ENCODE measurements at places on chromosomes 16 and 17. TPM values are rescaled to one million over a fixed set of nuclear protein-coding genes. Genes with fewer than 3 reads are reported as not detected.

- H3K27me3 ChIP-seq, result no peaks in the 10 kb centered on the region
- no peak overlapping the region for H3K4me3 ChIP-seq
- H3K36me3 ChIP-seq, result no peaks in the 10 kb centered on the region
- no peak overlapping the region for H3K27ac ChIP-seq
- no peak for DNase-seq
These were observed 101.0 kb downstream of the METRNL start for GRCh38 chr17:83180264-83180995.

DNA sequence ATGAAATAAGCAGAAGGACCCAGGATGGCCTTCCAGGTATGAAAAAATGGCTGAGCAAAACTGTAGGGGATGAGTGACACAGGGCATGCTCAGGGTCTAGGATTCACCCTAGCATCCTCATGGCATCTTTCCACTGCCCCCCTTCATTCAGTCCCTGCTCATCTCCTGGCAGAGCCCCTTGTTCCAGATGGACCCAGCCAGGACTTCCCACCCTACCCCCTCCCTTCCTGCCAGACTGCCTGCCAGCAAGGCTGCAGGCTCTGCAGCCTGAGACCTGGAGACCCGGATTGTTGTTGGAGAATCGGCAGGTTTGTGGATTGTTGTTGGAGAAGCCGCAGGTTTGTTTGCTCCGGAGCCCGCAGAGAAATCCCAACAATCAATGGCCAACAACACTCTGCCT is 6.6 kb downstream of the SEZ6 start:
- peaks cover 5% of the 10 kb centered on the region for H3K27me3 ChIP-seq
- no peak overlapping the region for H3K27ac ChIP-seq
- DNase-seq, result no peak
- no peaks in the 10 kb centered on the region for H3K4me1 ChIP-seq
- H3K4me3 ChIP-seq, result no peak overlapping the region

- no peak for DNase-seq
- H3K27ac ChIP-seq, result no peak overlapping the region
- H3K36me3 ChIP-seq, result no peaks in the 10 kb centered on the region
- H3K4me3 ChIP-seq, result no peak overlapping the region
These were observed 33.5 kb upstream of the ETV4 start for GRCh38 chr17:43579566-43580140.

DNA sequence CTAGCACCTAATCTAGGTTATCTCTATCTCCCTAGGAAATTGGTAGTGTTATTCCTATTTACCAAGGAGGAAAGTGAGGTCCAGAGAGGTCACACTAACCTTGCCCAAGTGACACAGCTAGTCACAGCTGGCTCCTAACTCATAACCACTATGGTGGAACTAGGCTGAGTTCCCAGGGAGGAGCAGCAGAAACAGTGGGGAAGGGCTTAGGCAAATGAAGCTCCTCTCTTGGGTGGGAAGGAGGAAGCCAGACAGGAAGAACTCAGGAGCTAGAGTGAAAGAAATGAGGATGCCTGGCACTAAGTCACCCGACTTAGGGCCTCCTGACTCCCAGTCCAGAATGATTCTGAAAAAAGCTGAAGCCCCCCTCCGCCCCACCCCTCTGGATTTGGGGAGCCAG is 34.5 kb downstream of the PSME3IP1 start:
- H3K4me3 ChIP-seq, result no peak overlapping the region
- H3K36me3 ChIP-seq, result peaks cover 53% of the 10 kb centered on the region
- DNase-seq, result no peak
- H3K4me1 ChIP-seq, result no peaks in the 10 kb centered on the region
- no peaks in the 10 kb centered on the region for H3K27me3 ChIP-seq
- no peak overlapping the region for H3K27ac ChIP-seq

GRCh38 chr16:56324406-56324805 is 100.9 kb downstream of the AMFR start:
- no peak overlapping the region for H3K27ac ChIP-seq
- no peaks in the 10 kb centered on the region for H3K36me3 ChIP-seq
- no peak for DNase-seq
- H3K4me1 ChIP-seq, result no peaks in the 10 kb centered on the region

GRCh38 chr17:78000341-78000740 is 41.8 kb downstream of the TNRC6C start:
- no peaks in the 10 kb centered on the region for H3K27me3 ChIP-seq
- no peak for DNase-seq
- H3K4me3 ChIP-seq, result no peak overlapping the region
- H3K4me1 ChIP-seq, result peaks cover 3% of the 10 kb centered on the region
- H3K36me3 ChIP-seq, result peaks cover 13% of the 10 kb centered on the region

GRCh38 chr17:2398655-2399571 is 1.9 kb downstream of the MNT start:
- peak overlapping the region; percentile 62 for H3K4me3 ChIP-seq
- peak; percentile 78 for DNase-seq
- H3K4me1 ChIP-seq, result peaks cover 63% of the 10 kb centered on the region
- no peaks in the 10 kb centered on the region for H3K27me3 ChIP-seq
- no peaks in the 10 kb centered on the region for H3K36me3 ChIP-seq

DNA sequence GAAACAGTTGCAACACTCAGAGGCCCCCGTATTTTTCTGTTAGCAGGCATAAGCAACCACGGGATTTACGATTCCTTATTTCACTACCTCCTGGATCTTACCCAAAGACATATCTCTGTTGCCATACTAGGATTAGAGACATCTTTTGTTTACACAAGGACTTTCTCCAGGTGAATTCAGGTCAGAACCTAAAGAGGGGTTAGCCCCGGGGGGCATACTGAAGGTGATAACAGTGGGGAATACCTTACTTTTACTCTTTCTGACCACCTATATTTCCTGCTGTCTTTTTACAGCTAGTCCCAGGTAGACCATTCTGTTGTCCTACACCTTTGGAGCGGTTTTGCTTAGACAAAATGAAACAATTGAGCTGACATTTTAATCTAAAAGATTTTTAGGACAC is 27.9 kb upstream of the CDH8 start:
- no peaks in the 10 kb centered on the region for H3K4me1 ChIP-seq
- no peak for DNase-seq
- no peak overlapping the region for H3K4me3 ChIP-seq

DNA sequence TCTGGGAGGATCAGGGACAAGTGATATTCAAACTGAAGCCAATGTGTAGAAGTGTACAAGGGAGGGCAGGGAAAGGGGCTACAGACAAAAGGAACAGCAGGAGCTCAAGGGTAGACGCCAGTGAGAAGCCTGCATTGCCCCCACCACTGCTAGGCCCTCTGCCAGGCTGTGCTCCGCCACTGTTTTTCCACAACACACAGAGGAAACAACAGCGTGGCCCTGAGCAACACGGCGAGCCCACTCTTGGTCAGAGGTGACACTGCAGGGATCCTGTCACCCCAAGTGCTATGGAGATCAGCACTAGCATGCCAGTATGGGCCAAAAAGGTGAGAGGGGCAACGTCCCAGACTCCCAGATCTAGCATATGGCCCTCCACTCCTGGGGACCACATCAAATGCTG is 23.4 kb downstream of the MYO18A start:
- no peaks in the 10 kb centered on the region for H3K36me3 ChIP-seq
- H3K4me3 ChIP-seq, result no peak overlapping the region
- no peak overlapping the region for H3K27ac ChIP-seq
- H3K4me1 ChIP-seq, result peaks cover 24% of the 10 kb centered on the region
- no peaks in the 10 kb centered on the region for H3K27me3 ChIP-seq
- DNase-seq, result no peak

DNA sequence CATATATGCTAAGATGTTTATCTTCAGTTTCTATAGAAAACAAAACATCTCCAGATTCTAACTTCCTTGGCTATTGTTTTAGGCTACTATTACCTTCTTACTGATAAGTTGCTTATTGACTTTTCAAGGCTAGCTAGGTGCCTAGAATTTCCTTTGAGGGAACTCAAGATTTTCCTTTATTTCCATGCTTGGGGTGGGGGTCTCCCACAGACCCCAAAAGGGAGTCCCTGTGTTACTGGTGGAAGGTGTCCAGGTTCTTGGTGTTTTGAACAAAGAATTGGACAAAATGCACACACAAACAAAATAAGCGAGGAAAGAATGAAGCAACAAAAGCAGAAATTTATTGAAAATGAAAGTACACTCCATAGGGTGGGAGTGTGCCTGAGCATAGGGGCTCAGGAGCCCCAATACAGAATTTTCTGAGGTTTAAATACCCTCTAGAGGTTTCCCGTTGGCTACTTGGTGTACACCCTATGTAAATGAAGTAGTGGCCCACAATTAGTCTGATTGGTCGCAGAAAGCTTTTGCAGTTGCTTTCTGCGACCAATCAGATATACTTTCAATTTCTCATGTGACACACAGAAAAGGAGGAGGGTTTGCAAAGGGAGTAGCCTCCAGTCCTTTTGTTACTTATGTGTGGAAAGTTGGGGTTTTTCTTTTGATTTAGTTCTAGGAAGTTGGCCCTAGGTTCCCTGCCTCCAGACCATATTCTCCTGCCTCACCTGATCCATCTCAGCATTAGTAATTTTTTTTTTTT is 67.5 kb downstream of the MARF1 start:
- H3K4me3 ChIP-seq, result no peak overlapping the region
- no peaks in the 10 kb centered on the region for H3K4me1 ChIP-seq
- H3K27me3 ChIP-seq, result no peaks in the 10 kb centered on the region

GRCh38 chr16:89575247-89576152 is at the start of gene CPNE7:
CPNE7 (plus strand) TSS chr16:89575758; CDS start chr16:89575898, 140 bp downstream.
- peaks cover 4% of the 10 kb centered on the region for H3K27me3 ChIP-seq
- no peak for DNase-seq
- peaks cover 20% of the 10 kb centered on the region for H3K4me1 ChIP-seq
- H3K4me3 ChIP-seq, result no peak within 1 kb of the TSS
- H3K36me3 ChIP-seq, result no peaks in the 10 kb centered on the region
- no peak within 1 kb of the TSS for H3K27ac ChIP-seq

GRCh38 chr16:11665071-11665491 is 3.2 kb upstream of the SNN start:
- DNase-seq, result peak; percentile 52
- no peaks in the 10 kb centered on the region for H3K27me3 ChIP-seq
- H3K4me3 ChIP-seq, result peak overlapping the region; percentile 44

- peaks cover 32% of the 10 kb centered on the region for H3K36me3 ChIP-seq
- no peaks in the 10 kb centered on the region for H3K27me3 ChIP-seq
- DNase-seq, result no peak
- H3K4me3 ChIP-seq, result no peak overlapping the region
These were observed 5.4 kb downstream of the CD2BP2 start for GRCh38 chr16:30349675-30350074.

GRCh38 chr17:27480699-27481098 is 24.5 kb downstream of the KSR1 start:
- H3K27ac ChIP-seq, result peak overlapping the region; percentile 72
- peak overlapping the region; percentile 42 for H3K4me3 ChIP-seq
- H3K36me3 ChIP-seq, result no peaks in the 10 kb centered on the region
- H3K27me3 ChIP-seq, result no peaks in the 10 kb centered on the region
- no peak for DNase-seq
- peaks cover 21% of the 10 kb centered on the region for H3K4me1 ChIP-seq

GRCh38 chr17:75074532-75074931 is 13.2 kb upstream of the SLC16A5 start:
- no peaks in the 10 kb centered on the region for H3K27me3 ChIP-seq
- H3K27ac ChIP-seq, result no peak overlapping the region
- H3K4me1 ChIP-seq, result peaks cover 17% of the 10 kb centered on the region
- no peak overlapping the region for H3K4me3 ChIP-seq
- H3K36me3 ChIP-seq, result no peaks in the 10 kb centered on the region

GRCh38 chr17:62109378-62109902 is 44.4 kb upstream of the MED13 start:
- DNase-seq, result peak; percentile 87
- no peak overlapping the region for H3K4me3 ChIP-seq
- no peak overlapping the region for H3K27ac ChIP-seq
- no peaks in the 10 kb centered on the region for H3K4me1 ChIP-seq
- no peaks in the 10 kb centered on the region for H3K36me3 ChIP-seq

- peak; percentile 50 for DNase-seq
- H3K4me3 ChIP-seq, result peak overlapping the region; percentile 96
- H3K27ac ChIP-seq, result peak overlapping the region; percentile 73
These were observed 1.3 kb downstream of the CDR2 start for GRCh38 chr16:22372882-22373661.

DNA sequence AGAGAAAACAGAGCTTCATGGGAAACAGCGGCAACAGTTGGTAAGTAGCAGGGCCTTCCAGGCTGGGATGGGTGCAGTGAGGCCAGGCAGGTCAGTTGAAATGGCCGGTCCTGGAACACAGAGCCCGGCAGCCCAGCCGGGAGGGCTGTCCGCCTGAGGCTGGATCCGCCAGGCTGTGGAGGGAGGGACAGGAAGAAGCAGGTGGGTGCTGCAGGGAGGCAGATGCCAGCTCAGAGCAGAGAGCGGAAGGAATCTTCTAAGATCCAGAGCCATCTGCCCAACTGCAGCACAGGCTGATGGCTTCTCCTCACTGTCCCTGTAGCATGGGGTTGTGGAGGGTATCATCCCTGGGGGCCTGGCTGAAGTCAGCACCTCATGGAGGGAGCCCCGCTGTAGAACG is 599 bp downstream of the RNF112 start:
- H3K4me1 ChIP-seq, result no peaks in the 10 kb centered on the region
- H3K27me3 ChIP-seq, result no peaks in the 10 kb centered on the region
- no peak overlapping the region for H3K4me3 ChIP-seq
- H3K27ac ChIP-seq, result no peak overlapping the region
- no peaks in the 10 kb centered on the region for H3K36me3 ChIP-seq

ITGAL gene
- 393 TPM for total RNA-seq

SOX15 gene
- total RNA-seq, result not detected

UNC13D gene
- 149 TPM for total RNA-seq

AGRP gene
- not detected for total RNA-seq

MYH2 gene
- total RNA-seq, result not detected

OTOP2 gene
- total RNA-seq, result not detected

NXPH3 gene
- not detected for total RNA-seq

TLCD3A gene
- total RNA-seq, result 0.67 TPM

ZP2 gene
- total RNA-seq, result not detected

RAB37 gene
- 85.5 TPM for total RNA-seq

ALDH3A2 gene
- total RNA-seq, result 34.7 TPM

MAP2K3 gene
- total RNA-seq, result 70.6 TPM

ADAP2 gene
- total RNA-seq, result 2.6 TPM

Data from CD4-positive, CD25-positive, alpha-beta regulatory T cell (primary cell).